ENCODE measurements at places on chromosomes 2 and 18.

- DNase-seq, result no peak
Observed at GRCh38 chr2:174902506-174903263, 102.5 kb downstream of the CHN1 start.

DNA sequence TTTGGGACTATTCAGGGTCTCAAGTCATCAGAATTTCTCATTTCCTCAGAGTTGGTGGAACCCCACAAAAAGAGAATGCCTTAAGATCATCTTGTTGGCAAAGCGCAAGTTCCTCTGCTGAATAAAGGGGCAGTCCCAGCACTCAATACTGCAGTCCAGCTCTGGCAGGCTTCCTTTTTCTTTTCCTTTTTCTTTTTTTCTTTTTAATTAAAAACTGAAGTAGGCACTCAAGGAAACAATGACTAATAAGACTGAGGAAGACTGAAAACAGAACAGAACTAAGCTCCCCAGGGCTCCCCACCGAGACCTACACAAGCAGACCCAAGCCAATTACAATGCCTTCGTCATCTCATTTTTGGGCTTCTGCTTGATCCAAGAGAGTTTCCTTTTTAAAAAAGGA, 82.0 kb downstream of the STK39 start:
- DNase-seq, result no peak

DNA sequence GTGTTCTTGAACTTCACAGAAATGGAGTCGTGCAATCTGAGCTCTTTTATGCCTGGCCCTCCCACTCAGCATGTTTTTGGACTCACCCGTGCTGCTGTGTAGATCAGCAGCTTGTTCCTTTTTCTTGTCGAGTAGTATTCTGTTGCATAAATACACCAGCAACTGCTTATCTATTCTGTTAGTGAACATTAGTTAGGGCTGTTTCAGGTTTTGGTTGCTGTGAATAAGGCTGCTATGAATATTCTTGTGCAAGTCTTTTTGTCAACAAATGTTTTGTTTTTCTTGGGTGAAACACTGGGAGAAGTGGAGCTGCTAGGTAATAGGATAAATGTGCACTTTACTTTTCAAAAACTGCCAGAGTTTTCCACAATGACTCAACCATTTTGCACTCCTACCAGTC, 15.3 kb upstream of the CIDEA start:
- no peak for DNase-seq

DNA sequence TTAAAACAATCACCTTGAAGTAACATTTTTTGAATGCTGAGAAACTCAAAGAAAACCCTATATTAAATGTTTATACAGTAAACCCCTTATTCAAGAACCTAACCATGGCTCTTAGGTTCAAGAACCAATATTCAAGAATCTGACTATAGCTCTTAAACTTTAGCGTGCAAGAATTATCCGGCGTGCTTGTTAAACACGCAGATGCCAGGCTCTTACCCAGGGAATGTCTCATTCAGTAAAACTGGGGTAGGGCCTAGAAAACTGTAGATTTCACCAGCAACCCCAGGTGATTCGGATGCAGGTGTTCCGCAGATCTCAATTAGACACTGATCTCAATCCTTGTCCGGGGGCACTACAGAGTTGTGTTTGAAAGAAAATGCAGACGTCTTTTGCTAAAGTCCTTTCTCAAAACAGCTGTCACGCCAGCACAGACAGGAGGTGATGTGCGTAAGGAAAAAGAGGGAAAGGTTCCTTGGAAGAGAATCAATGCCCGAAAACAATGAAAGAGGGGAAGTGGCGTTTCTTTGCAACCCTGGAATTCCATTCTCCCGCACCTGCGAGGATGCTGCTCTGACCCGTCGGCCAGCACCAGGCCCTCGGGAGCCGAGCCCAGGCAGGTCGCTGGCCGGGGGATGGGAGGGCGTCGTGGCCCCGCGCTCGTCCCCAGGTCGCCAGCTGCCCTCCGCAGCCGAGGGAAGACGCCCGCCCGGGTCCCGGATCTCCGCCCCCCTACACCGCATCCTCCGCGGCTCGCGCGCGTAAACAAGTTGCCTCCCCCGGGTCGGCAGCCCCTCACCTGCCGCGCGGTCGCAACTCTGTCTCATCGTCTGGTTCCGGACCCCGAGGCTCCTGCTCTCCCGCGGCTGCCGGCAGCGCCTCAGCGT, 851 bp downstream of the EIF2AK3 start:
- no peak for DNase-seq

GRCh38 chr2:150428641-150429040, 58.8 kb downstream of the RND3 start:
- no peak for DNase-seq

DNA sequence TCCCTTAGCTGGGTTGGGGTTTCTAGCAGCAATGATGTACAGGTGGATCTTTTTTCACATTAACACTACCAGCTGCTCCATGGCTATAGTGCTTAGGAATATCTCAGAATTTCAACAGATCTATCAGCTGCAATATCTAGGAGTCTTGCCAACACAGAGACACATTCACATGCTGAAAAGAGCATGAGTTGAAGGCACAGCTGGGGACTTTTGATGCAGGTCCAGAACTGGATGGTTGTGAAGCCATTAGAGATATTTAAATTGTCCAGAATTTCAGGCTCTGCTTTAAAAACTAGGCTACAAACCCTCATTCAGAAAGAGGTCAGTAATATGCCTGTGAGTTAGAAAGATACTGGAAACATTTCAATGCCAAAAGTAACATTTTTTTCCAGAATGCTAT, 122.2 kb upstream of the CCDC195 start:
- DNase-seq, result no peak

DNA sequence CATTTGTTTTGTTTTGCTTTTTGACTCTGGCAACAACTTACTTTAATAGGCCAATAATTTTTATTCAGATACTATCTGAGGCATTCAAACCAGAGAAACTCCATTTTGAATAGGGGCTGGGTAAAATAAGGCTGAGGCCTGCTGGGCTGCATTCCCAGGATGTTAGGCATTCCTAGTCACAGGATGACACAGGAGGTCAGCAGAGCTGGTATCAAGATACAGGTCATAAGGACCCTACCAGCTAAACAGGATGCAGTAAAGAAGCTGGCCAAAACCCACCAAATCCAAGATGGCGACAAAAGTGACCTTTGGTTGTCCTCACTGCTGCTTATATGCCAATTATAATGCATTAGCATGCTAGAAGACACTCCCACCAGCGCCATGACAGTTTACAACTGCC, 102.2 kb upstream of the XPO1 start:
- no peak for DNase-seq

- DNase-seq, result no peak
Observed at GRCh38 chr2:237818066-237818473, 19.5 kb downstream of the RBM44 start.

DNA sequence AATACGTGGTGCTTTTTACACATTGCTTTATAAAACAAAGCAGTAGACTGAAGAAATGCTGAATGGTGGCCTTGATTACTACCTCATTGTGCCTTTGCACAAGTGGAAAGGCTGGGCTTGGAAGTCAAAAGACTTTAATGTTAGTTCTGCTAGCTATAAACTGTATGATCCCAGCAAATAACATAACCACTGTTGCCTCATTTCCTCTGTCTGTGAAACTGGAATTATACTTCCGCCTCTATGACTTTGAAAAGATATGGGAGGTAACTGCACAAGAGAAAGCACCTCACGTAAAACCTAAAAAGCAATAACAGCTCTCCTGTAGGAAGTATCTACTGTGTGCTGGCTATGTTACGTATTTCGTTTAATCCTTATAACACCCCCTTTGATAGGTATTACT, 43.4 kb upstream of the DSC1 start:
- no peak for DNase-seq

DNA sequence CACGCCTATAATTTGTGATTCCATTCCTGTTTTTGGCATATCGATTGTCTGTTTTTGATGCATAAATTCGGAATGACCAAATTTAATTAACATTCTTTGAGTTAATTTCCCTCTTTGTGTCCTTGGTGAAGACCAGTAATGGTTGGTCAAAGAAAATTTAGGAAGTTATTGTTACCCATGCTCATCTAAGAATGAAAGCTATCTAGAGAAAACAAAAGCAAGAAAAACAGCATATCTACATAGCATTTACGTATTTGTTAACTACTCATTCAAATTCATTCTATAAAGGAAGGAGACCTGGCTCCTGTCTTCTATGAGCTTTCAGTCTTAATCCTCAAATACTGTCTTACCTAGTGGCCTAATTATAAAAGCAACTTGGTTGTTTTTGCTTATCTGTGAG, 59.2 kb upstream of the CHST9 start:
- DNase-seq, result no peak

GRCh38 chr18:74570266-74570665, 27.4 kb upstream of the ZNF407 start:
- no peak for DNase-seq

- DNase-seq, result no peak
Observed at GRCh38 chr2:166417669-166418068, 41.9 kb upstream of the SCN9A start.

DNA sequence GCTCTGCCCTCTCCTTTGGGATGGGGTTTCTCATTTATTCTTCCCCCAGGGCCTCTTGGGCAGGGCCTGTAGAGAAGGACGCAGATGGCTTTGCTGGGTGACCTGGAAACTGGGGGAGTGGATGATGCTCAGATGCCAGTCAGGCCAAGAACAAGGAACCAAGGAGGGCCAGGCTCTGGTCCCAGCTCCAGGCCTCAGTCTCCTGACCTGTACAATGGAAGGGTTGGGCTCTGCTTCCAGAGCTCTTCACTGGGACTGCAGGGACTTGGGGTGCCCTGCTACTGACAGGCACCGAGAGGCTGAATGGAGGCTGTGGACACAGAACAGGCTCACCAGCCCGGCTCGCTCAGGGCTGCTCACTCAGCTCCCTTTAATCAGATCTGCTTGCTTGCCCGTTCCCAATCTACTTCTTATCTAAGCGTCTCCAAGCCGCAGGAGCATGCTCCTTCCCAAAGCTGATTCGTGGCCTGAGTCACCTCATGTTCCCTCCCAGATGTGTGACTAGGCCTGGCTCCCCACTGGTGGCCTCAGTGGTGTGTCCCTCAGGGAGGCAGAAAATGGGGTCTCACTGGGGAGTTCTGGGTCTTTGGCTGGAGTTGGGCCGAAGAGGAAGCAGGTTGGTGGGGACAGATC, 82.6 kb upstream of the ODC1 start:
- DNase-seq, result no peak

DNA sequence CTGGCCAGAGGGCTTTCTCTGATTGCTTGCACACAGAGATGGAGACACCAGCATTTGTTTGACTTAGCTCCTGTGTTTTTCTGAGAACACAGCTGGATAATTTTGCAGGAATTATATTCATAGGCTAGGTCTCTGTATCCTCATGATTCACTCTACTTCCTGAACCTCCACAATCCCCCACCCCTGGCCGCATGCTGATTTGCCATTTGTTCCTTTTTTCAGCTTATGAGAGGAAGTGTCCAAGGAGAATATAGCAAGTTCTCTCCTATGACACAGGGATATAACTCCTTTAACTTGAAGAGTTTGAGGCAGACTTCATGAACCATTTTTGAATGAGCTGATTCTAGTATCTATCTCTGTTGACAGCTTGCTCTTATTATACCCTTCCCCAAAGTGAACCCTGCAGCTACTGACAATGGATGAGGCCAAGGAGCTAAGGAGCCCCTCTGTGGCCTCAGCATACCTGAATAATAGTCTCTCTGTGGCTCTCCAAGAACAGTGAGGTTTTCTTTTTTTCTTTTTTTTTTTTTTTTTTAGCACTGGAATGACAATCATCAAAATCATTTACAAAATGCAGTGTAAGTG, 15.4 kb downstream of the CAVIN2 start:
- DNase-seq, result no peak

GRCh38 chr2:121099329-121100290, 185.4 kb downstream of the TFCP2L1 start:
- DNase-seq, result no peak

- no peak for DNase-seq
Observed at GRCh38 chr18:65762556-65762955, 11.7 kb downstream of the CDH7 start.

DNA sequence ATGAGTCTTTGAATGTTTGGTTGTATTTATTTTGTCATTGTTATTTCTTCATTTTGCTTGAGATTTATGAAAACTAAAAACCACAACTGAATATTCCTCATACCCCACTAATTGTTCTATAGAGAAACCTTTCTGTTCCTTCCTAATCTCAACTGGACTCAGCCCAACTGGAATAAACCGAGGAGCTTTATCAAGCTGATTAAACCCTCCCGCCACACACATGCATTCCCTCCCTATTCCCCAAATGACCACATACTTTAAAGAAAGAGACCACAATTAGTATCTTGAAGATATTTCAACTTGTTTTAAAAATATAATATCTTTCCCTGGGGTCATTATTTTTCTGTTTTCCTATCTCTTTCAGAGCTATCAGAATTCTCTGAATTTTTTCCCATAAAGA, 107.5 kb downstream of the OSR1 start:
- DNase-seq, result no peak

All from NCI-H187 (cell line).